H9 (cell line): ENCODE measurements at places on chromosomes 2 and 18. TPM values are rescaled to one million over a fixed set of nuclear protein-coding genes. Genes with fewer than 3 reads are reported as not detected.
A peak's percentile ranks its signal among the peaks of the same experiment; 100 is the strongest.

DNA sequence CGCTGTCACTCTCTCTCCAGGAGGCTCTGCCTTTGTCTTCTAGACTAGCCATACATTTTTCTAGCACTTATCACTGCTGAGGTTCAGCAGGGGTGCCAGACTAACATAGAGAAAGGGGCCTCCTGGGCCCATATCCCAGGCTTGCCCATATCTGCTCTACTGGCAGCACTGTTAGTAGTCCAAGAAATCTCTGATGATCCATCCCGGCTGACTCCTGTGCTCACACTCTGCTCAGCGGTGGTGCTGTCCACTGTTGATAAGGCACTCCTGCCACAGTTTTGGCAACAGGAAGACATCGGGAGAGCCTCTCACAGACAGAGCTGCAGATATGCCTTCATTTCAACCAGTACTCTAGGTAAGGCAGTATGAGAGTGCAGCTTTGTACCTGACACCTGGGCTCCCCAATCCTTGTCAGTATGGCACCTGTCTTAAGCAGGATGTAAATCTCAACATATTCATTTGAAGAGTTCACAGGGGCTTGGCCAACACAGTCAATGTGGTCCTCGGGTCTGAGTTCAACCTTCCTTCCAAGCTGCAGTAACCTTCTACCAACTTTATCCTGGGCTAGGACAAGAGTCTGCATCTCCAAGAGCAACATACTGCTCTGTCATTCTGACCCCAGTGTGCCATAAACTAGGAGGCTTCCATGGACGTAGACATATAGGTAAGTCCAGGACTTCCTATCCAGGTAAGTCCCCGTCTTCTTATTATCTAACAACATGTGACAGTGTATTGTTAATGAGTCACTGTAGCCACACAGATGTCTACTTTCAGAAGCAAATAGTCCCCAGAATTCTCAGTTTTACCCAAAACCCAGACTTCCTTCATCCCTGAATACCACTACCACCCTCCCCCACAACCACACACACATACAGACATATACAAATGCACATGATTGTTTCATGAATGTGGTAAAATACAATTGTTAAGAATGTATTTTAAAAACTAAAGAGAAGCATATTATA is 16.2 kb downstream of the KLF7 start:
- DNase-seq, result no peak
- H3K27me3 ChIP-seq, result no peaks in the 10 kb centered on the region
- H3K4me1 ChIP-seq, result peaks cover 19% of the 10 kb centered on the region; the same call in 1 of the 2 replicates
- H3K36me3 ChIP-seq, result peaks cover 2% of the 10 kb centered on the region; the same call in 2 of the 3 replicates
- no peak overlapping the region for H3K27ac ChIP-seq

DNA sequence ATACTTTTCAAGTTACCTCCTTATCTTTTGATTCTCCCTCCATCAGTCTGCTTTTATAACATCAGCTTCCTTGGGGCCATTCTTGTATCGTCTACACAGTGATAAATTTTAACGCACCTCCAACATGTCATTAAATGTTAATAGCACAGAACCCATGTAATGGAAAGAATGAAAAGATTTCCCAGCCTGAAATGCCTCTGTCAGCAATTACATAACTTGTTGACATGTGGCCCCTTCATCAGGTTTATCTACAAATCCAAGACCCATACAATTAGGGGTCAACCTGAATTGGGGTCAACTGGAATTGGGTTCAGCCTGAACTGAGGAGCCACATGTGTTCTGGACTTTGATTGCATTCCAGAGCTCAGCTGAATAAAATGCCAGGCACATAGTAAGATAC is 148.2 kb upstream of the KLF7 start:
- H3K27ac ChIP-seq, result no peak overlapping the region
- H3K4me1 ChIP-seq, result peaks cover 2% of the 10 kb centered on the region; the same call in 1 of the 2 replicates
- no peak overlapping the region for H3K4me3 ChIP-seq
- no peaks in the 10 kb centered on the region for H3K36me3 ChIP-seq
- DNase-seq, result no peak

RNU2-63P gene
- 20.4 and 31.1 TPM in 2 replicates for total RNA-seq

- no peak for DNase-seq
- no peaks in the 10 kb centered on the region for H3K4me1 ChIP-seq
Observed at GRCh38 chr2:8615576-8616281, 66.1 kb upstream of the ID2 start.

- H3K4me1 ChIP-seq, result peaks cover 4% of the 10 kb centered on the region; the same call in 1 of the 2 replicates
- no peak overlapping the region for H3K27ac ChIP-seq
- no peak overlapping the region for H3K4me3 ChIP-seq
- no peak for DNase-seq
- no peaks in the 10 kb centered on the region for H3K27me3 ChIP-seq
Observed at GRCh38 chr2:201176081-201176481, 6.9 kb upstream of the CASP10 start.

ATP6V1B1 gene
- not detected in 2 replicates for total RNA-seq

DSG2 gene
- 104 and 107 TPM in 2 replicates for total RNA-seq

DNA sequence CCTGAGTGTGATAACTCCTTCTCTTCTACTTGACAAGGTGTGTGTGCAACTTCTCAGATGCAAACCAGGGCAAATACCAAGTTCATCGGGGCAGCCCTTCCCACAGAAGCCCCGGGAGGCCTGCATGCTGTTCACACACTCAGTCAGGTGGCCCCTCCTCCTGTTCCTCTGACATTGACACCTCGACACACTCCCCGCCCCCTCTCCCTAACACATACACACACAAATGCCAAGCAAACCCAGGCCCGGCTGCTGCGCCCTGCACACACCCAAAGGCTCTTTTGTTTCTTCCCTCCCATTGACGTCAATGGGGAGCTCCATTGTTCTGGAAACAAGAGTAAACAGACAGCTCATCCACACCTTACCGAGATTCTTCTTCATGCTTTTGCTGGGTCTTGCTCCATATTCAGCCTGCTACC is 1.7 kb upstream of the PER2 start:
- peak overlapping the region; percentile 69 for H3K4me3 ChIP-seq
- DNase-seq, result peak; percentile 67
- no peaks in the 10 kb centered on the region; the same call in 1 of the 2 replicates for H3K4me1 ChIP-seq
- no peaks in the 10 kb centered on the region; the same call in 2 of the 3 replicates for H3K36me3 ChIP-seq
- H3K27ac ChIP-seq, result no peak overlapping the region

DNA sequence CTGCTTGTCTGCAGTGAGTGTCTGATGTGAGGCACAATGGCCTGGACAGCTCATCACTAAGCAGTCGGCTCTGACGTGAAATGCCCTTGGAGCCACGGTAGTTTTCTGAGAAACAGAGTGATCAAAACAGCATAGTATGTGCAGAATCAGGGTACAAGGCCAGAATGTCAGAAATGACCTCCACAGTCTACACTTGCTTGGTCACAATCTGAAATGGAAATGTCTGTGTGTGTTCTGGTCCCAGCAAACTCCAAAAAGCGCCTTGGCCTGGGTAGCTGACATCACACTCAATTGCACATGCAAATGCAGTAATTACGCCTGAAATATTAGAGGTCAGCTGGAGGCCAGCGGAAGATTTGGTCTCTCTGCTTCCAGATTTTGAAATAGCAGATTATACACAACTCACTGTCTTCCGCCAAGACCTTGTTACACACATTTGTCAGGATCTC is 95.4 kb downstream of the CTAGE1 start:
- H3K4me3 ChIP-seq, result no peak overlapping the region
- H3K27ac ChIP-seq, result no peak overlapping the region
- no peaks in the 10 kb centered on the region for H3K4me1 ChIP-seq
- no peak for DNase-seq
- no peaks in the 10 kb centered on the region for H3K27me3 ChIP-seq

DNA sequence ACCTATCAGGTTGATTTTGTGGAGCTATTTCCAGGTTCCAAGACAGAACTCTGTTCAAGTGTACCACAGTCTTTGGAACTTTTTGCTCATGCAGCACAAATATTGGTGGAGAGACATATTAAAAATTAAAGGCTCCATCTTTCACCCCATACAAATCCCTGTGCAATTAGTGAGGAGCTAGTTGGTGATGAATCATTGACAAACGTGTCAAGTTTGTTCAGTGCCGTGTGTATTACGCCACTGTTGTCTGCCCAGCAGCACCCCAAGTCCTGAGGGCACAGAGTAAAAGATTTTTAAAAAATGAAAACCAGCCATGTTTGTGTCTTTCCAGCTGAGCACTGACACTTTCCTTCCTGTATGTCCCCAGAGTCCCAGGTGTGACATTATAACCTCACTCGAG is 9.3 kb downstream of the ATOH8 start:
- H3K4me3 ChIP-seq, result no peak overlapping the region
- no peak overlapping the region for H3K27ac ChIP-seq
- no peaks in the 10 kb centered on the region; the same call in 2 of the 3 replicates for H3K36me3 ChIP-seq
- peaks cover 8% of the 10 kb centered on the region; the same call in 1 of the 2 replicates for H3K4me1 ChIP-seq
- peaks cover 4% of the 10 kb centered on the region; the same call in 1 of the 2 replicates for H3K27me3 ChIP-seq

- H3K4me3 ChIP-seq, result no peak overlapping the region
- no peak for DNase-seq
- no peaks in the 10 kb centered on the region; the same call in 1 of the 2 replicates for H3K27me3 ChIP-seq
Observed at GRCh38 chr18:42458226-42458625, 503.2 kb downstream of the PIK3C3 start.

GRCh38 chr2:71934595-71935261 is 212.9 kb downstream of the CYP26B1 start:
- no peak overlapping the region for H3K4me3 ChIP-seq
- no peaks in the 10 kb centered on the region for H3K27me3 ChIP-seq
- no peaks in the 10 kb centered on the region for H3K4me1 ChIP-seq
- no peaks in the 10 kb centered on the region for H3K36me3 ChIP-seq

GRCh38 chr2:28152585-28153280 is 239.9 kb upstream of the FOSL2 start:
- H3K4me1 ChIP-seq, result no peaks in the 10 kb centered on the region
- H3K4me3 ChIP-seq, result no peak overlapping the region
- H3K27me3 ChIP-seq, result no peaks in the 10 kb centered on the region
- DNase-seq, result no peak
- peaks cover 6% of the 10 kb centered on the region; the same call in 1 of the 2 replicates for H3K36me3 ChIP-seq
- H3K27ac ChIP-seq, result no peak overlapping the region

ABCG8 gene
- total RNA-seq, result not detected in 2 replicates

- no peaks in the 10 kb centered on the region; the same call in 1 of the 2 replicates for H3K4me1 ChIP-seq
- H3K27ac ChIP-seq, result no peak overlapping the region
- H3K36me3 ChIP-seq, result peaks cover 10% of the 10 kb centered on the region; the same call in 1 of the 2 replicates
- DNase-seq, result no peak
- no peaks in the 10 kb centered on the region for H3K27me3 ChIP-seq
Observed at GRCh38 chr18:34787931-34788532, 77.9 kb downstream of the DTNA start.

DNA sequence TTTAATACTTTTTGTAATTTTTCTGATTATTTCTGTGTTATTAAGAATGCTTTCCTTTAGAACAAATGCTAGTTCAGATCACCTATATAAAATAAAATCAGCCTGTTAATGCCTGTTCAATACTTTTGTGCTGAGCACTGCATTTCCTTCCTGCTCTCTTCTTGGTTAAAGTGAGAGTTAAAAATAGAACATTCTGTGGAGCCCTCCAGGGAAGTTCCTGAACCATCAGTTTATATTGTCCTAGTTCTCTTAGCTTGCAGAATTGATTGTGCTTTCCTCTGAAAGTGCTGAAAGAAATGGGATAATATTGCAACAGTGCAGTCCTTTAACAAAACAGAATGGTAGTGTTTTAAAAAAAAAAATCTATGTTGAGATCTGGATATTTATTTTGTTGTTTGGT is 74.6 kb upstream of the UBXN4 start:
- no peaks in the 10 kb centered on the region for H3K27me3 ChIP-seq
- H3K27ac ChIP-seq, result no peak overlapping the region
- H3K36me3 ChIP-seq, result peaks cover 21% of the 10 kb centered on the region

GRCh38 chr2:104028061-104028460 is 825.9 kb upstream of the POU3F3 start:
- no peak overlapping the region for H3K4me3 ChIP-seq
- no peak overlapping the region for H3K27ac ChIP-seq
- no peaks in the 10 kb centered on the region for H3K36me3 ChIP-seq
- H3K4me1 ChIP-seq, result peaks cover 4% of the 10 kb centered on the region; the same call in 1 of the 2 replicates
- no peak for DNase-seq

- no peaks in the 10 kb centered on the region for H3K27me3 ChIP-seq
- DNase-seq, result no peak
- peaks cover 6% of the 10 kb centered on the region; the same call in 1 of the 2 replicates for H3K4me1 ChIP-seq
- H3K27ac ChIP-seq, result no peak overlapping the region
- no peak overlapping the region for H3K4me3 ChIP-seq
- no peaks in the 10 kb centered on the region for H3K36me3 ChIP-seq
Observed at GRCh38 chr2:70009762-70010575, 48.5 kb upstream of the ASPRV1 start.

GRCh38 chr2:66217039-66217585 is 217.8 kb upstream of the MEIS1 start:
- H3K27ac ChIP-seq, result no peak overlapping the region
- DNase-seq, result no peak
- no peaks in the 10 kb centered on the region for H3K36me3 ChIP-seq

DNA sequence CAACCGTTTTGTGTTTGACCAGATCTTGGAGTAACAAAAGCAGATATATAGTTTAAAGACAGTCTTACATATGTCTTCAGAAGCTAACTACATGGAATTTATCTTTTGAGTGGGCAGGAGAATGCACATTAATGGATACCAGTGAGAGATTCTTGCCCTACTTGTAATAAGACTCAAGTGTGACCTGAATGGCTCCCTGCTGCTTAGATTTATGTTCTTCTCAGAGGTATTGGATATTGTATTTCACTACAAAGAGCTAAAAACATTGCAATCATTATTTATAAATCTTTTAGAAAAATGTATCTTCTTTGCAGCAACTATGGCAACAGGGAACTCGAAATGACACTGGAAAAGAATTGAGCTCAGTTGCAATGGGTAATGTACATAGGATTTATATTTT is 227.7 kb downstream of the LRRTM4 start:
- no peak overlapping the region for H3K4me3 ChIP-seq
- DNase-seq, result no peak
- H3K36me3 ChIP-seq, result peaks cover 8% of the 10 kb centered on the region
- H3K27ac ChIP-seq, result no peak overlapping the region
- H3K4me1 ChIP-seq, result no peaks in the 10 kb centered on the region; the same call in 1 of the 2 replicates
- H3K27me3 ChIP-seq, result no peaks in the 10 kb centered on the region

DNA sequence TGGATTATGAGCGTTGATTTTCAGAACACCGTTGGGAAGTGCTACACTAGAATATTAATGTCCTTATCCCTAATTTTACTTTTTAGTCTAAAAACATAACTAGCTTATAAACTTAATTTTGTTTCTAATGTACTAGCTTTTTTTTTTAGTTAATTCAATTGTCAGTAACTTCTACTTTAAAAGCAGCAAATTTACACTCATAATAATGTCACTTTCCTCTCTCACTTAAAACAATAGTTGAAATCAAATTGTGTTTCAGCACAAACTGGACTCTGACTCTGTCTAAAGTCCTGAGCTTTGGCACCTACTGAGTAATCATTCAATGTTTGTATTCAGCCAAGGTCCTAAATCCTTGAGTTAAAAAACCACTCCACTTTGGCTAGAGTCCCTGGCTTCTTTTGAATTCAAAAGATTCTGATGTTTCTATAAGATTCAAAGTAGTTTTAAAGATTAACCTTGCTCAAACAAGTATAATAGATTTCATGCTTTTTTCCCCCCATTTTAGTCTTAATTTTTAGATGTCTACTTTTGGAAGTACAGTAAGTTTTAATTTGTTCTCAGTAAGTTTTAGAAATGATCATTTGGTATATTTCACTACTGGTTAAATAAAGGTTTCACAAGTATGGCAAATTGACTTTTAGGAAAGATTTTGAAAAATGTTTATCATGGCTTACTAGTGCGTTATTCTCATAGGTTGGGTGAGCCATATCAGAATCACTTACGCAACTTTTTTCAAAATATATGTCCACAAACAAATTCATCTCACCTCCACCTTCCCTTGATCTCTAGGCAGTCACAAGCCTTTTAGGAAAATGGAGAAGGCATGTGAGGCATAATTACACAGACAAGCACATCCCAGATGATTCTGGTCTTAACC is 23.4 kb downstream of the CCNYL1 start:
- peaks cover 30% of the 10 kb centered on the region for H3K36me3 ChIP-seq
- H3K27ac ChIP-seq, result no peak overlapping the region
- DNase-seq, result no peak
- H3K27me3 ChIP-seq, result no peaks in the 10 kb centered on the region
